ENCODE measurements at places on chromosomes 7 and 10.

GRCh38 chr7:23208316-23208715 lies 26.5 kb downstream of the NUP42 start:
- no peak for DNase-seq

DNA sequence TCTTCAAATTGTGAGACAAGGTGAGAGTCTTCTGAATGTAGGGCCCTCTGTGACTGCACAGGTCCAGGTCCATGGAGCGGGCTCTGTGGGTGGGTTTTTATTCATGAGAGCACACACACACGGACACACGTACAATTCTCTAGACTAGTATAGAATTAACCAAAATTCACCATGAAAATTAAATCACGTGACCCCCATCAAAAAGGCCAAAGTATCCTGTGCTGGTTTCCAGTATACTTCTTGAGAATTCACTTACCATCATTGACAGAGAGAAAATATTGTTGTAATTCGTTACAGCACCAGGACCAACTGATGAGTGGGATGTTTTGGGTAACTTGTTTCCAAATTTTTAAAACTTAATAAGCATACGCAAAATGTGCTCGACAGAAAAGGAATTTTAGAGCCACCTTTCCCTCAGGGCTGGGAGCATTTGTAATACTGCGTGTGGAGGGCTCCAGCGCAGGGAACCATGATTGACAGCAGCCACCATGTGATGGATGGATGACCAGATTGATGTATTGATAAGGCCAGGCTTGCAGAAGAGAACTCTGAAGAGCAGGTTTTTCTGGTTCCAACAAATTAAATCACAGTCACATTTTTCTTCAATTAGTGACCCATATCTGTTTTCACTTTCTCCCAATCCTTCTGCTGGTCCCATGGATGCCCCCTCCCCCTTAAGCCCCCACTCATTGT lies 14.9 kb upstream of the DNTT start:
- DNase-seq: no peak

GRCh38 chr7:122588621-122589020 lies 110.3 kb downstream of the RNF133 start:
- DNase-seq: no peak

DNA sequence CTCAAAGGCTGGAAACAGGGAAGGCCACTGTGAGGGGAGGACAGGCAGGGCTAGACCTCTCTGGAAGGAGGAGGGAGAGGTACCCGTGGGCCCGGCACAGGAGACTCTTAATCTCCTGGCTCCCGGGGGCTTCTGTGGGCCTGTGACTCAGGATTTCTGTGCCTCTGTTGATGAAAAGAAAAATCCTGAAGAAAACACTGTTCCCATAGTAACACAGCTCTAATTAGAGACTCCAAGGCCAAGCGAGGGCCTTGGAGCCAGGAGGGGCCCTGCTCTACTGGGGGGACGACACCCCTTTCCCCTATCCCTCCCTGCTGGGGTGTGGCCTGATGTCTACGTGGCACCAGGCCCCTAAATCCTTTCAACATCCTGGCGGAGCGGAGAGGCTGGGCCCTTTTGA lies 174.1 kb upstream of the TNRC18 start:
- no peak for DNase-seq

- DNase-seq: no peak
Measured at GRCh38 chr10:87685832-87686574, 26.3 kb downstream of the PAPSS2 start.

DNA sequence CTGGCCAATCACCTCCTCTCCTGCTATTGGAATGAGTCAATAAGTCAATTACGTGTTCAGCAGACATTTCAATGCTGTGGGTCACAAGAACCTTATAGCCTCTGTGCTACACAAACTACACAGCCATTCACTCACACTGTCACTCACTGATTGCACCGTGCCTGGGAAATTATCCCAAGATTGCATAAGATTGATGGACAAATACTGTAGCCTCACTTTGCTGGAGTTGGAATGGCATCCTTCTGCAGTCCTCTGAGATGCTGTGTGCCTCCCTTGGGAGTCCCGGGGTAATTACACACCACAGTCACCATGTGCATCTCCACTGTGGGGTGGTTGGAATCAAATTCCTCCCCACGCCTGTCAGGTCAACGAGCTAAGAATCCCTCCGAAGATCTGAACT lies 358.7 kb upstream of the MGMT start:
- DNase-seq: no peak

GRCh38 chr10:13139676-13140075 lies 21.7 kb upstream of the MCM10 start:
- DNase-seq: no peak
